ENCODE measurements at places on chromosomes 12 and 14. TPM values are rescaled to one million over a fixed set of nuclear protein-coding genes. Genes with fewer than 3 reads are reported as not detected.

REP15 gene
- 0.95 TPM for total RNA-seq

PDE3A gene
- 63.7 TPM for total RNA-seq

RFLNA gene
- 6.0 TPM for total RNA-seq

IL22 gene
- total RNA-seq = not detected

CRIP1 gene
- total RNA-seq = 9.4 TPM

BBOF1 gene
- 23.9 TPM for total RNA-seq

KLRD1 gene
- total RNA-seq = 1.0 TPM

BDKRB1 gene
- 3.0 TPM for total RNA-seq

ANG gene
- total RNA-seq = 7.8 TPM

STYK1 gene
- 5.0 TPM for total RNA-seq

DGKA gene
- 33.6 TPM for total RNA-seq

KRT79 gene
- not detected for total RNA-seq

KRT82 gene
- not detected for total RNA-seq

GRCh38 chr14:60211153-60211552 lies 37.9 kb upstream of the PPM1A start:
- no peak for DNase-seq

DNA sequence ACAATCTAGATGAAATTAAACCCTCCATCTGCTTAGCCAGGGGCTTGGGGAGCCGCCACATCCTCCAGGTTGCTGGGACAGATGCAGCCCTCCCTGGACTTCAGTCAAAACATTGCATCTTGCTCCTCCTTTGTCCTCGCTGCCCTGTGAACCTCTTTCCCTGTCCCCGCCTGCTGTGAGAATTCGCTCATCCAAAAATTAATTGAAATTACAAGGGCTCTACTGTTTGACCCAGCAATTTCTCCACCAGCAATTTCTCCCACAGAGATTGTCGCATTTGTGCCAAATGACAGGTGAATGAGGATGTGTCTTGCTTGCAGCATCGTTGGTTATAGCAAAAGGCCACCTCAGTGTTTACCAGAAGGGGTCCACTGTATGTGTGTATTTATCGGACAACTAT lies 5.0 kb upstream of the POP5 start:
- DNase-seq = no peak

- no peak for DNase-seq
These were observed 401.4 kb downstream of the RPL10L start for GRCh38 chr14:46250113-46250703.

DNA sequence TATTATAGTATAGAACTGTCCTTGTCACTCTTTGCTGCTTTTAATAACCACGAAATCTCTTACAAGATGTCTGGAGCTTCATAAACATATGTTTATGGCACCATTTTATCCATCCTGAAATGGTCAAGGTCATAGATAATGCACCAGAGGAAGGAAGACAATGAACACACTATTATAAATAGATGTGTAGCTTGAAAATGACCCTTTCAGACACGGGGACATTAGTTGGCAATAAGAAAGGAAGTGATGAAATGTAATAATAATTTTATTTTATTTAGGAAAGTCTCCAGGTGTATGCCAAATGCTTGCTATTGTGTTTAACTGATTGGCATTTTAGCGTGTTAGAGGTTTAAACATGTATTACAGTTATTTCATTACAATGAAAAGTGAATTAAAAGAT lies 36.8 kb upstream of the SLC38A2 start:
- DNase-seq = no peak

DNA sequence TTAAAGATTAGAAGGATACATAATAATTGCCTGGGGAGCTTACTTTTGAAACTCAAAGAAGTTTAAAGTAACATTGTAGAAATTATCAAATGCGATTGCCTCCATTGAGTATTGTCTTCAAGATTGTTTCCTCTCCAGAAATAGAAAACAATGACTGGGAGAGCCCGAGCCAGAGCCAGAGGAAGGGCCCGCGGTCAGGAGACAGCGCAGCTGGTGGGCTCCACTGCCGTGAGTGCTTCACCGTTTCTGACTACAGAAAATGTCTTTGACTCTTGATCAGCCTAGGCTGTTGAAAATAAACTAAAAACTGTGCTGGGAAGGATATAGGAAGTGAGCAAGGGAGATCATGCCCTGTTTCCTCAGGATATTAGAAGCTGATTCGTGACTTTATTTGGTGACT lies 4.8 kb downstream of the PIWIL1 start:
- DNase-seq = no peak

DNA sequence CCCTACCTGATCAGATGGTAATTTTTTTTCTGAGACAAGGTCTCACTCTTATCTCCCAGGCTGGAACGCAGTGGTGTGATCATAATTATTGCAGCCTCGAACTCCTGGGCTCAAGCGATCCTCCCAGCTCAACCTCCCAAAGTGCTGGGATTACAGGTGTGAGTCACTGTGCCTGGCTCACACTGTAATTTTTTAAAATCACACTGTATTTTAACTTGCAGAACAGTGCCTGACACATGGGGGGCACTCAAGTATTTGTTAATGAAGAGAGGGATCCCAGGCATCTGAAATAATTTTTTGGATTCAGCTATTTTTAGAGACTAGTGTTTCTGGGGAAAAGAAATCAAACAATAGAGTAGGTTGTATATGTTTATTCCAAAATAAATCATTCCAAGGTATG lies 21.7 kb downstream of the LIMA1 start:
- no peak for DNase-seq

DNA sequence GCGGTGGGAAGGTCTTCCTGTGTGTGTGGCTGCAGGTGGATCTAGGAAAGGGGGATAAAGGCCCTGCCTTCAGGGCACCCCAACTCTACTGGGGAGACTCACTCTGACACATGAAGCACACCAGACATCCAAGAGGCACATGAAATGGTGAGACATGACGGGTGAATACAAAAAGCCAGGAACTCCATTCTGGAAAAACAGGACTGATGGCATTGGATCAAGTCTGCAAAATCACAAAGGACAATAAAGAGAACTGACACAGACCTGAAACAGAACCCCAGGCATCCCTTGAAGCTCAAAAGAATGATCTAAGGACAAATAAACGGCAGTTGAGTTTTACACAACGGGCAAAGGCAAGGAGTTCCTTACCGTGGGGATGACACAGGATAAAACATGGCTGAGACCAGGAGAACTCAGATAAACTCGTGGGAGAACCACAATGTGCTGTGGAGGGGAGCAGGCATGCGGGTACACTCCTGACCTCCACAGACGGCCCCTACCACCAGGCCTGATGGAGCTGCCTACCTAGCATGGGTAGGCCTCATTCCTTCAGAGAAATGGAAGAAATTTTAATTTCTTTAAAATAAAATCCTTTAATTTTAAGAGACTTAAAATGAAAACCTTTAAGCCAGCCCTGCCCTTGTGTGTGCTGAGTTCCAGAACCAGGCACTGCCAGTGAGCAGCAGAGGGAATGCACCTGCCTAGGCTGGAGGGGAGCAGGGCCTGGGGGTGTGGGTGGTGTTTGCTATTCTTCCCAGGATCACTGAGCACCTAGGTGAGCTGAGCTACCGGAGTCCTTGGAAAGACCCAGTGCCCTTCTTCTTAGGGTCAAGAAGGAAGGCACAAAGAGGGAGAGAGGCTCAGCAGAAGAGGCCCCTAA lies 100.1 kb downstream of the SINHCAF start:
- no peak for DNase-seq

GRCh38 chr12:130860311-130860710 lies 11.6 kb upstream of the RAN start:
- DNase-seq = no peak

GRCh38 chr14:36019126-36019525 lies 157.4 kb downstream of the PTCSC3 start:
- DNase-seq = no peak

- no peak for DNase-seq
These were observed 98.6 kb downstream of the CACNA1C start for GRCh38 chr12:2151391-2151790.

DNA sequence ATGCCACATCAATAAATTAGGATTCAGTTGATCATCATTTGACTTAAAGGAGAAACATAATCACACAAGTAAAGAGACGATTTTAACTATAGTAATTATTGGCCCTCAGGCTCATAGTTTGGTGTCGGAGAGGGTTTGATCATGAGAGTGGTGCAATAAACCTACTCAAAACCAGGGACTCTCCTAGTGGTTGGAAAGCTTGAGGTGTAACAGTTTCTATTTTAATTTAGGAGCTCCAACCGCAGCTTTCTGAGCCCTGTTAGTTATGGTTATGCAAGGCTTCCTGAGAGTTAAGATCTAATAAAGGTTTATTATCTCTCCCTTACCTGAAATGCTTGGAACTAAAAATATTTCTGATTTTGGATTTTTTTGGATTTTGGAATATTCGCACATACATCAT lies 36.4 kb downstream of the TMTC2 start:
- no peak for DNase-seq

- no peak for DNase-seq
These were observed 16.9 kb upstream of the SRP54 start for GRCh38 chr14:34965912-34966311.

- DNase-seq = no peak
These were observed 411.7 kb downstream of the TMEM117 start for GRCh38 chr12:44247588-44247987.

GRCh38 chr12:89862511-89863445 lies 154.1 kb upstream of the ATP2B1 start:
- no peak for DNase-seq

- DNase-seq = no peak
These were observed 14.5 kb upstream of the KLRD1 start for GRCh38 chr12:10293151-10293550.

DNA sequence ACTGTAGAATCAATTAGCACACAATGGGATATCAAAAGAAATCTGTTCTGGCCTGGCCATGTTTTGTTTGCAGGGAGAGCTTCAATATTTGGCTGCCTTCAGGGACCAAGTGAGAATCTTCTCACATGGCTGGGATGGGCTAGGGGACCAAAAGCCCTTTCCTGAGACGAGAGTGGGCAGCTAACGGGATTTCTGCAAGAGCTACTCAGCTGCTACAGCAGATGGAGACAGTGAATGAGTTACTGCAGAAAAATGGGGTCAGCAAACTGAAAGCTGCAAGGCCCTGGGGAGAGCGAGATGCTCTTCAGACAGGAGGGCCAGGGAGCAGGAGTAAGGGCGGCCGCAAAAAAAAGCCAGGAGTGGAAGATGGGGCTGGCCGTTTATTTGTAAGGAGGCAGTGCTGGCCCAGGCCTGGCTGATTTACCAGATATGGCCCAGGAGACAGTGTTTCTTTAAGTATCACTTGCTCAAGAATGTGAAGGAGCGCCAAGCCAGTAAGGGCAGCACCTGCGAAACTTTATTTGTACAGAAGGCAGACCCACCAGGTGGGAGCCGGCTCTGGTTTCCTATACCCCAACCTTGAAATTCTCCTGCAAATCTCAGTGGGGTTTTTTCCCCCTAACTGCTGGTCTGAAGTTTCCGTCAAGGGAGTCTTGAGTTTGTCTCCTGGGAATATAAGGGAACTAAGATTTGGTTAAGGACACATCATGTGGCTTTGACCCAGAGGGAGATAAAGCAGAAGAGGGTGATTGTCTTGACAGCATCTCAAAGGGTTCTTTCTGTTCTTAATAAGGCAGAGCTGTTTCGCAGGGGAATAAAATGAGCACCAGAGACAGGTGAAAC lies 57.8 kb downstream of the SSH1 start:
- no peak for DNase-seq

- DNase-seq = no peak
These were observed 96.3 kb upstream of the PLEKHA5 start for GRCh38 chr12:19033244-19033643.

DNA sequence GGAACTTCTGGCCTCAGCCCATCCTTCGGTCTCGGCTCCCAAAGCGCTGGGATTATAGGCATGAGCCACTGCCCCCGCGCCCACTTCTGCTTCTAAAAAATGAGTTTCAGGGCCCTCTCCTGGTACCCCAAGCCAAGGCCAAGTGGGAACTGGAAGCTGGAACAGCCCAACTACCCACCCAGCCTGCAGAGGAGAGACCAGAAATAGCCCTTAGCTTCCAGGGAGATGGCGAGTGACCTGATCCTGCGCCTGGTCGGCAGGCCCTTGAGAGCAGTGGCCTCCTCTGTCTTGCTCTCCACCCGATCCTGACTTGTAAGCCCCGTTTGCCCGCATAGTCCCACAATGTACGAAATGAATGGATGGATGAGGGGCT lies 31.2 kb upstream of the PLEKHG6 start:
- DNase-seq = no peak

GRCh38 chr14:45526715-45527549 lies 273.9 kb upstream of the MIS18BP1 start:
- DNase-seq = no peak

GRCh38 chr14:58296726-58297125 lies 1.6 kb upstream of the ARID4A start:
- no peak for DNase-seq

DNA sequence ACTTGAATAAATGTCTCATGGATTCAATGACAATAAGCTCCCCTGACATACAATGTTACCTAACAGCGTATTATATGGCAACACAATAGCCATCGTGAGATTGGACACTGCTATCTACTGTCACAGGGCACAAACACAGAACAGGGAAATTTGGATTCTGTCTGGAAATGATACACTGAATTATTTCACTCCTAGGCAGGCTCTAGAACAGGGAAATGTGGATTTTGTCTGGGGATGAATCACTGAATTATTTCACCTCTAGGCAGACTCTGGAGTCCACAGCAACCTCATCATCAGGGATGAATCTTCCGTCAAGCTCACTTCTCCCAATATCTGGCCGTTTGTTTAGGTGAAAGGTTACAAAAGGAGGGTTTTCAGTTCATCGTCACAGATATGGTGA lies 288.8 kb downstream of the TMEM132D start:
- DNase-seq = no peak

GRCh38 chr12:77218278-77218677 lies 152.9 kb upstream of the E2F7 start:
- no peak for DNase-seq

GRCh38 chr12:72448089-72448488 lies 175.9 kb downstream of the TRHDE start:
- no peak for DNase-seq

- no peak for DNase-seq
These were observed at the start of gene ARHGAP9 for GRCh38 chr12:57479376-57480115. Gene ARHGAP9 (minus strand): TSS chr12:57479866. CDS start chr12:57479406, 460 bp downstream.

DNA sequence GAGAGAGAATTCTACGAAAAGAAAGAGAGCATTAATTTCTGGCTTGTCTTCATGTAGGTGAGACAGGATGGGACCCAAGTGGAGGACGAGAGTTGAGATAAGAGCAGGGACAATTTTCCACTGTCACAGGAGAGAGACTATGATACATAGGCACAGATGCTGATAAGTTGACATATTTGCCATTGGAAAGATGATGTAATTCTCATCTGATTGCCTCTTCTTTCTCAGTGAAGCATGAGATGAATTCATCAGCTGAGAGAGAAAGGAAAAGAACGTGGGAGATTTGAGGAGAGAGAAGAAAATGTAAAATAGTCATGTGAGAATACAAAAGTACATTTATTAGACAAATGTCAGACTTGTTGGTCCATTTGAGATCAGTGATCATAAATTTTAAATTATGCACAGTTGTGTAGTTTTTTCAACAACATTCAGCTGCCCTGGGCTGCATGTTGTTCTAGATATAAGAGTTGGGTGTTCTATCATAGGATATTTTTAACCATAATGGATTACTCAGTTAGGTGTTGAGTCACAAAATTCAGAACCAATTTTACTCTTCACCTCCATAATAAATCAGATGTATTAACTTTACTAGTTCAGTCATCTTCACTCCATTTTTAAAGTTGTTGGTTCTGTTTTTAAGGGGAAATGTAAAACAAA lies 222.9 kb downstream of the DPY19L2 start:
- no peak for DNase-seq
